ENCODE measurements at places on chromosomes 1 and 21.

GRCh38 chr1:32142446-32143301 is 34.8 kb downstream of the KPNA6 start:
- no peak for DNase-seq

- no peak for DNase-seq
Observed at GRCh38 chr1:247218121-247218651, 37.7 kb upstream of the VN1R5 start.

DNA sequence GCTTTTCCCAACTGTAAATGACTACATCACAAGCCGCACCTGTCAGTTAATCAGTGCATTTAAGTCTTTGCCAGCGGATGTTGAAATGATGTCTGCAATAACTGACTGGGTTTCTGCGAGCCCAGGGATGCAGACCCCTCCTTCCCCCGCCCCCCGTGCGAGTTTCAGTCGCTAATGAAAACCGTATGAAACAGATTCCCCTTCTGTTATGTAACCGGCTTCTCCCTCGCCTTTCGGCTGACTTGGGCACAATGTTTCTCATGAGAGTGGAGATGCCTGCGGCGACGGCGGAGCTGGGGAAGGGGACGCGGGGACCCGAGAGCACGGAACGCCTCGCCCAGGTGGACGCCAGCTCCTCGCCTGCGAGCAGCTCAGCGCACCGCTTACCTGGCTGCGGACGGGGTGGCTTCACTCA is 753 bp downstream of the KCNJ6 start:
- DNase-seq = no peak

- DNase-seq = no peak
Observed at GRCh38 chr1:13820055-13820454, 120.1 kb downstream of the PRDM2 start.

DNA sequence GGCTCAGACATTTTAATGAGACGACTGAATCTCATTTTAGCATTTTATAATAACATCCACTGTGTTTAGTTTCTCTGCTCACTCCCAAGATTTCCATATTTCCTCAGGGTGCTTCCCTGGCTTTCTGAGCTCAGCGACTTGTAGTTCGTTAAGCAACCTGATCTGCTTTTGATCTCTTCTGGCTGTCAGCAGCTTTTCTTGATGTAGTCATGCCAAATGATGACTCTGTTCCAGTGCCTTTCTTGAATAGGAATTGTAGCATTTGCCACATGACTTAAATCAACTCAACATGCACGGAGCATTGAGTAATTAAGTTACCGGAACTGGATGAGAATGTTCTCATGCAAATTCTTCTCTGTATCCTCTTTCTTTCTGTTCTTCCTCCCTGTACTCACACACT is 246.1 kb downstream of the FMN2 start:
- no peak for DNase-seq
